ENCODE measurements at places on chromosomes 5 and 9.

DNA sequence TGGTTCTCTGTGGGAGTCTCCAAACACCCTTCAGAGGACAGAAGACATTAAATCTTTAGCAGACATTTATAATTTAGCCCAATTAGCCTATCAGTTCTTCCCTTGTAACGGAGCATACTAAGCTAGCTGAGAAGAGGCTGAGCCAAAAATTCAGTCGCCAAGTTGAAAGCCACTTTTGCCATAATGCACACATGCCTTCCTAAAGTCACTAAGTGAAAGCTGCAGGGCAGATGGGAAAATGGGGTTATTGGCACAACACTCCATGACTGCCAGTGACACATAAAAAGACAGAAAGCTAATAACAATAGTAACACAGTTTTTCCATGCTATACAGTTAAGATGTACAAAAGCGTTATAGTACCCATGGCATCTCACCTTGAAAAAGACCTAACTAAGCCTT, 176.2 kb downstream of the DIRAS2 start:
- no peak for DNase-seq
- H3K4me3 ChIP-seq = no peak overlapping the region
- H3K27ac ChIP-seq = no peak overlapping the region
- H3K27me3 ChIP-seq = no peaks in the 10 kb centered on the region
- no peaks in the 10 kb centered on the region for H3K36me3 ChIP-seq
- H3K4me1 ChIP-seq = no peaks in the 10 kb centered on the region

DNA sequence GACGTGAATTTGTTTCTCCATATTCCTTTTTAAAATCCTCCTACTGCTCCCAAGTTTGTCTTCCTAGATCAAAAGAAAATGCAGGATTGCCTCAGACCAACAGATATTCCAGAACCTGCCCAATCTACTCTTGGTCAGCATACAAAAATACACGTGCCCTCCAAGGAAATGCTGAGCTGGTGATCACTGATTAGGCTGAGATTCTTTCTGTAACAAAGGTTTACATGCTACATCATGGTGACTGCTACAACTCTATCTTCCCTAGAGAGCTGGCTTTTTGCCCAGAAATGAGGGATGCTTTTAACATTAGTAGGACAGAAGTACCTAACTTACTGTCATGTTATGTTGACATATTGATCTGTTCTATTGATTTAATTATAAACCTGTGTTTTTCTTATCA, 35.5 kb downstream of the OR2Y1 start:
- peaks cover 3% of the 10 kb centered on the region for H3K4me1 ChIP-seq
- no peaks in the 10 kb centered on the region for H3K27me3 ChIP-seq
- H3K4me3 ChIP-seq = no peak overlapping the region
- no peak overlapping the region for H3K27ac ChIP-seq
- H3K36me3 ChIP-seq = no peaks in the 10 kb centered on the region

DNA sequence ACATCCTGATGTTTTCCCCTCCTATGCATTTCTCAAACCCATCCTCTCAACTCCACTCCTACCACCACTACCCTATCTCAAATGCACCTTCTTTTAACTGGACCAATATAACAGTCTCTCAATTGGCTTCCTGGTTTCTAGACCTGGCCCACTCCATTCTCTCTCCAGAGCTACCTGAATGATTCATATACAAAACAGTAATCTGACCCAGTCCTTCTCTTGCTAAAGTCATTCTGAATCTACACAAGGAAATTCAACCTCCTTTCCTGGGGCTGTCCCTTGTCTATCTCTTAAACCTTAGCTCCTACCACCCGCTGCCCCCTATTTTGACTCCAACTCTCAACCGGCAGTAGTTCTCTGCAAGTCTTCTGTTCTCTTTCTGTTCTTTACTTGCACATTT, 97.2 kb downstream of the PCSK1 start:
- no peak overlapping the region for H3K4me3 ChIP-seq
- no peak overlapping the region for H3K27ac ChIP-seq
- no peak for DNase-seq
- H3K4me1 ChIP-seq = no peaks in the 10 kb centered on the region
- H3K36me3 ChIP-seq = no peaks in the 10 kb centered on the region
- no peaks in the 10 kb centered on the region for H3K27me3 ChIP-seq

DNA sequence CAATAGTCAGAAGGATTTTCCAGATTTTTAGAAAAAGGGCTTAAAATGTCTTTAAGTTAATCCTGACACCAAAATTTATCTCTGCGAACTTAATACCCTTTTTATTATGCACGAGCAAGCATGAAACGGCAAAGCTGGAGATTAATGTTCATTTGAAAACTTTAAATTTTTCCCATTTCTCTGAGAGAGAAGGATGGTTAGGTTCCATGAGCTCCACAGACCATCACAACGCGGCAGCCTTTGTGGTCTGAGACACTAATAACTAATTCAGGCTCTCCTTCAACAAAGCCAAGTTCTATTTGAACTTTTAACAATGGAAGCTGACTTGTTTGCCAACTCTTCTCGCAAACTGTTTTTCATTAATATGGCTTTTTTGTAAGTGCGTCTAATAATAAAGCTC, 94.7 kb downstream of the MYO10 start:
- H3K4me1 ChIP-seq = peaks cover under 1% of the 10 kb centered on the region
- no peaks in the 10 kb centered on the region for H3K36me3 ChIP-seq
- H3K27ac ChIP-seq = no peak overlapping the region
- no peak for DNase-seq

DNA sequence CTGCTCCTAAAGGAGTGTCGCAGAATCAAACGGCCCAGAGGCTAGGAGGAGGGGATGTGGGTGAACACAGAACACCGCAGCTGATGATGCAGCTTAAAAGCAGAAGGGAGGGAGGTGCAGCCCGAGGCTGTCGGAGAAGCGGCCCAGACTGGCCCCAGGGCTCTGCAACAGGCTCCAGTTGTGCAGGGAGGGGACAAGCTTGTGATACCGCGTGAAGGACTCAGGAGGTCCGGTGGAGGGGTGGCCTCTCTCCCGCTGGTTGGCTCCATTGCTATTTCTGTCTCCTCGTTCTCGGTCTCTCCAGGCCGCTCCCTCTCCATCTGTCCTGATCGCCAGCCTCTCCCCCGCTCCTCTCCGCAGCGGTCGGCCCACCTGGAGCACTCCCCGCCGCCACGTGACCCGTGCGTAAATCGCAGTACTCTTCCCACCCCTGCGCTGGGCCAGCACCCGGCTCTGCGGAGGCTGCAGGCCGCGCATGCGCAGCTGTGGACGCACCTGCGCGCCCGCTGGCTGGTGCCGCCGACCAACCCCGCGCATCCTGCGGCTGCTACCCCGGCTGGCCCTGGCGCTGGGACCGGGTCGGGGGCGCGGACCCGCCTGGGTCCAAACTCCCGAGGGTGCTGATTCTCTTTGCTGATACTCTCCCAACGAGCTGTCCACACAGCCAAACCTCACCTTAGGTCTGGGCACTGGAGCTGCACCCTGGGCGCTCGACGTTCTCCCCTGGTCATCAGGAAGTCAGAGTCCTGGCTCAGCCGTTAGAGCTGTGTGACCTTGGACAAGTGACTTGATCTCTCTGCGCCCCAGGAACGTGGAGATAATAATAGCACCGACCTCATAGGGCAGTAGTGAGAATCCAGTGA, 3.7 kb upstream of the STXBP1 start:
- no peaks in the 10 kb centered on the region for H3K36me3 ChIP-seq
- H3K4me3 ChIP-seq = peak overlapping the region; percentile 15
- H3K27ac ChIP-seq = no peak overlapping the region
- H3K27me3 ChIP-seq = no peaks in the 10 kb centered on the region

- no peaks in the 10 kb centered on the region for H3K4me1 ChIP-seq
- no peak for DNase-seq
- no peaks in the 10 kb centered on the region for H3K36me3 ChIP-seq
Observed at GRCh38 chr9:35649431-35650340, 1.0 kb downstream of the SIT1 start.

DNA sequence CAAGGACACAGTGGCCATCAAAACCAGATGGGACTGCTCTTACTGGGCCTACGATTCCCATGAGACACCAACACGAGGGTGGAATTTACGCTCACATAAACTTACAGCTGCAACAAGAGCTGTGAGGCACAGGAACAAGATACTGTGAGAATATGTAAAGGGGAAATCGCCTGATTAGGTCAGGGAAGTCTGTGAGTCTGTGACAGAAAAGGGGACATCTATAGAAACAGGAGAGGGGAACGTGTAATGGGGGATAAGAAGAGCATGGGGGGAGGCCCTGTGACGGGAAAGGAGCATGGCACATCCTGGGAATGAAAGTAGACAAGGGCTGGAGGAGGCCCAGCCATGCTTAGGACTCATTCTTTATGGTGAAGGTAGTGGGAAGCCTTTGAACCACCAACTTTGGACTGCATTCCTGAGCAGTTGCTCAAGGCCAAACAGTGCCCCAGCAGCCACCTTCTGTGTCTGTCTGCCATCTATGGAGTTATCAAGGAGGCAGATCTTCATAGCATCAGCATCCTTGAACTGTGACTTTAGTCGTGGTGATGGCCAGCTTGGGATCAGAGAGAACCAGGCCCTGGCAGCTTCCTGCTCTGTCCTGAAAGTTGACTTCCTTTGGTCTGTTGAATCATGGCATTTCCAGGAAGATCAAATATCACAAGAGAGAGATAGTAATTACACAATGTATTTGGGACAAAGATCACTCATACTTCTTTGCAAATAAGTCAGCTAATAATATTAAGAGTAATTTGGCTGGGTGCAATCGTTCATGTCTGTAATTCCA, 87.9 kb upstream of the FAM169A start:
- DNase-seq = no peak
- no peaks in the 10 kb centered on the region for H3K36me3 ChIP-seq
- no peak overlapping the region for H3K4me3 ChIP-seq

- H3K27me3 ChIP-seq = no peaks in the 10 kb centered on the region
- no peaks in the 10 kb centered on the region for H3K36me3 ChIP-seq
- no peaks in the 10 kb centered on the region for H3K4me1 ChIP-seq
Observed at GRCh38 chr9:78566521-78566920, 269.6 kb downstream of the PSAT1 start.

All from mesendoderm (in vitro differentiated cells).